ENCODE measurements at places on chromosomes 7 and 10. TPM values are rescaled to one million over a fixed set of nuclear protein-coding genes. Genes with fewer than 3 reads are reported as not detected.

Gene SEMA3A
- 19.6 TPM for total RNA-seq

Gene DAGLB
- 30.3 TPM for total RNA-seq

Gene CALHM1
- not detected for total RNA-seq

Gene HILPDA
- 36.8 TPM for total RNA-seq

DNA sequence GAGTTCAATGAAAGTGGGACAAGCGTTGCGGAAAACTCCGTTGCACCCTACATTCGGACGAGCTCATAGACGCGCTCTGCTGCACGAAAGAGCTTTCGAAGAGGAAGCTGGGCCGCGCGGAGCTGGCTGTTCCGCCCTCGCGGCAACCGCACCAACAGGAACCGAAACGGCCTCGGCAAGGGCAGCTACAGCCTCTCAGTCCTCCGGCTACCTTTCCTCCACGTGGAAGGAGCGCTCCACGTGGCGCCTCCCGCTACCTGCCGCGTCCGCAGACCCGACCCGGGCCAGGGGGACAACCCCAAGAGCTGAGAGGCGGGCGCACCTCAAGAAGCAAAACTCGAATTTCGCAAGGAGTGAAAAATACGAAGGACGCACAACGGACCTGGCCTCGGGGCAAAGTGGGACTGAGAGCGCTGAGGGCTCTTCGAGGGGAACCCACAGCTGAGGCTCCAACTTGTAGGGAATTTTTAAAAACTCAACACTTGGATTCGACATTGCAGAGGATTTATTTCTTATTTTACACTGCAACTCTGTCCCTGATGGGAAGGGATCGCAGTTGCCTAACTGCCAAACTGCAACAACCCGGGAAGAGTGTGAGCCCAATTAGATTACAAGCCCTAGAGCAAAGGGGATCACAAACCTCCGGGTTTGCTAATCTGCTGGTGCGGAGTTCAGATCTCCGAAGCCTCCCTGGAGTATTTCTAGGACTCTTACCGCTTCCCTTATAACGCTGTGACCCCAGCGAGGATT is 1.4 kb downstream of the HPSE2 start:
- H3K4me1 ChIP-seq, result peaks cover 12% of the 10 kb centered on the region
- peaks cover 97% of the 10 kb centered on the region for H3K27me3 ChIP-seq
- H3K27ac ChIP-seq, result peak overlapping the region; percentile 59
- H3K4me3 ChIP-seq, result peak overlapping the region; percentile 45
- peak; percentile 20 for DNase-seq

DNA sequence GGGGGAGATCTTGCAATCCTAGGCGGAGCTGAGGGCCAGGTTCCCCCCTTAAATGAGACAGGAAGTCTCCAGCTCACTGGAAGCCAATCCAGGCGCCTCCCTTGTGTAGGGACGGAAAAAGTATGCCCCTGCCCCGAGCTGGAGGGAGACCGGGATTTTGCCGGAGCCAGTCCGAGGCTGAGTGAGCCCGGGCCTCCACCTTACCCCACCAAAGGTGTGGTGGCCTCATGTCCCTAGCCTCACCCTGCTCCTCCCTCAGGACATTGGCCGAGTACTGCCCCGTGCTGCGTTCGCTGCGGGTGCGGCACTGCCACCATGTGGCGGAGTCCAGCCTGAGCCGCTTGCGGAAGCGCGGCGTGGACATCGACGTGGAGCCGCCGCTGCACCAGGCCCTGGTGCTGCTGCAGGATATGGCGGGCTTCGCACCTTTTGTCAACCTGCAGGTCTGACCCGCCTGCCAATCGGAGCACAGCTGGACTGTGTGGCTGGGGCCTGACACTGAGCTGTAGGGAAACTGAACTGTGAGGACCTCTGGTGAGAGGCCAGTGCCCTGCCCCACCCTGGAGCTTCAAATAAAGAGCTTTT is 2.0 kb downstream of the FBXL15 start:
- H3K27me3 ChIP-seq, result peaks cover 15% of the 10 kb centered on the region
- peaks cover 16% of the 10 kb centered on the region for H3K4me1 ChIP-seq
- H3K36me3 ChIP-seq, result no peaks in the 10 kb centered on the region
- H3K27ac ChIP-seq, result peak overlapping the region; percentile 45
- peak overlapping the region; percentile 99 for H3K4me3 ChIP-seq

GRCh38 chr10:35435824-35436223 is 99.5 kb downstream of the CCNY start:
- peaks cover 6% of the 10 kb centered on the region for H3K36me3 ChIP-seq
- H3K27me3 ChIP-seq, result no peaks in the 10 kb centered on the region
- H3K4me1 ChIP-seq, result peaks cover 4% of the 10 kb centered on the region

GRCh38 chr10:12081470-12081869 is 12.7 kb downstream of the DHTKD1 start:
- H3K4me3 ChIP-seq, result no peak overlapping the region
- H3K27ac ChIP-seq, result no peak overlapping the region
- H3K4me1 ChIP-seq, result no peaks in the 10 kb centered on the region
- H3K27me3 ChIP-seq, result no peaks in the 10 kb centered on the region

- no peak overlapping the region for H3K27ac ChIP-seq
- H3K27me3 ChIP-seq, result no peaks in the 10 kb centered on the region
- no peaks in the 10 kb centered on the region for H3K36me3 ChIP-seq
- DNase-seq, result no peak
Measured at GRCh38 chr10:107398115-107398514, 233.6 kb upstream of the SORCS1 start.

GRCh38 chr10:67629461-67629971 is 66.5 kb downstream of the CTNNA3 start:
- H3K4me3 ChIP-seq, result no peak overlapping the region
- H3K27ac ChIP-seq, result no peak overlapping the region
- H3K36me3 ChIP-seq, result no peaks in the 10 kb centered on the region
- no peaks in the 10 kb centered on the region for H3K4me1 ChIP-seq
- no peaks in the 10 kb centered on the region for H3K27me3 ChIP-seq

DNA sequence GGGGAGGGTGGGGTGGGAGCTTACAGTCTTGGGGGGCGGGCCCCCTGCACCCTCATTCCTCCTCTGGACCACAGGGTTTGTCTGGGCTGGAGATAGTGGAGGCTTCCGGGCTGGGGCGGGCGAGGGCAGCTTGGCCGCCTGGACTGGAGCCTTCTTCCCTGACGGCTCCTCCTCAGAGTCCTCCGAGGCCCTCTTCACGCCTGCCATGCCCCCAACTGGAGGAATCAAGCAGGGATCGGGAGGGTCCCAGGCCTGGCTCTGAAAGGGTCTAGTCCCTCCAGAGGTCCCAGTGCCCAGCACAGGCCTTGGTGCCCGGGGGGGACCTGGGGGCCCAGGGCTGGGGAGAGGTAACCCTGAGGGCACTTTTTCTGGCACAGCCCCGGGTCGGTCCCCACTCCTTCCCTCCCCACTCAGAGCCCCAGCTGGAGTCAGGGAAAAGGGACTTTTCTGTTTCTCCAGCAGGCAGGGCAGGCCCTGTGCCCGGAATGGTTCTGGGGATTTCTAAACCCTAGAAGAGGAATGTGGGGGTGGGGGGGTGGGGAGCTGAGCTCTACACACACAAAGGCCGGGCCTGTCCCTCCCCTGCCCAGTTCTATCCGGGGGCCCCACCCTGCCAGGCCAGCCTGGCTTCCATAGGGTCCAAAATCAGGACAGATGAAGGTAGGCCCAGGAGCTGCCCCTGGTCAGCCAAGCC is 11.6 kb downstream of the MICALL2 start:
- H3K4me1 ChIP-seq, result no peaks in the 10 kb centered on the region
- no peak overlapping the region for H3K4me3 ChIP-seq
- H3K27me3 ChIP-seq, result no peaks in the 10 kb centered on the region
- no peaks in the 10 kb centered on the region for H3K36me3 ChIP-seq

GRCh38 chr10:92742331-92743228 is 52.8 kb downstream of the HHEX start:
- DNase-seq, result no peak
- H3K36me3 ChIP-seq, result no peaks in the 10 kb centered on the region
- peaks cover 11% of the 10 kb centered on the region for H3K4me1 ChIP-seq
- H3K4me3 ChIP-seq, result no peak overlapping the region

GRCh38 chr7:131803816-131804215 is 247.4 kb upstream of the PODXL start:
- no peak for DNase-seq
- no peak overlapping the region for H3K4me3 ChIP-seq
- peaks cover 9% of the 10 kb centered on the region for H3K27me3 ChIP-seq
- no peaks in the 10 kb centered on the region for H3K4me1 ChIP-seq
- H3K27ac ChIP-seq, result peak overlapping the region; percentile 23

DNA sequence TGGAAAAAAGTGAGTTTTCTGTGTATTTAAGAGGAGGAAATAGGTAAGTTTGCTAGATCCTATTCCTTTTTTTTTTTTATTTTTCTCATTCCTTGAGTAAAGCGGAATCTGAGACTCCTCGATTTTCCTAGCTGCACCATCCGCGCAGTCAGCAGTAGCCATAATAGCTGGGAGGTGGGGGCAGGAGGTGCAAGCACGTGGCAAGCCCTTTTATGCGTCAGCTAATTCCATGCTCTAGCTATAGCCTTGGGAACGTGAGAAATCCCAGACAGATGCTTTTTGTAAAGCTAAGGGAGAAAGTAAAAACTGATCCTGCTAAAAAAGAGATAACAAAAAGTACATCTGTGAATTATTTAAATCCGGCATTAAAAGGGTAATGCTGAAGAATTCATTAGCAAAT is 33.2 kb upstream of the TPK1 start:
- no peak for DNase-seq
- H3K4me3 ChIP-seq, result no peak overlapping the region
- H3K4me1 ChIP-seq, result no peaks in the 10 kb centered on the region
- no peaks in the 10 kb centered on the region for H3K36me3 ChIP-seq

DNA sequence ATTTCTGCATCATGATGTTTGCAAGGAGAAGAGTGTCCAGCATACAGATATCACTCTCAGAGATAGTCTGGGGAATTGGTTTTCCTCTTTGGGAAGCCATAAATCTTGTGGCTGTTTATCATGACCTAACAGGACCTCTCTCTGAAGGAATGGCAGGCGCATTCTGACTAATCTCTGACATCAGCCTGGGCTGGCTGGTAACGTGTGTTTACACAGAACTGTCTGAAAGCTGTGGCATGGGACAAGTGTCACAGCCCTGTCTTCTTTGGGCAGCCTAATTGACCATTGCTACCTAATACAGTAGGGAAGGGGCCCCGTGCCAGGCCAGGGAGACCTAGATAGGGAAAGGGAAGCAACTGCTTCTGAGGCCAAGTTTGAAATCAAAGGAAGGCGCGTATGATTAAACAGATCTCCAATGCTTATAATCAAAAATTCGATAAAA is 73.9 kb upstream of the CABCOCO1 start:
- no peaks in the 10 kb centered on the region for H3K36me3 ChIP-seq
- no peak overlapping the region for H3K27ac ChIP-seq
- no peaks in the 10 kb centered on the region for H3K27me3 ChIP-seq

All from progenitor cell of endocrine pancreas (in vitro differentiated cells).